ENCODE measurements at places on chromosomes 7 and 10. TPM values are rescaled to one million over a fixed set of nuclear protein-coding genes. Genes with fewer than 3 reads are reported as not detected.

GRCh38 chr7:115654384-115655214 lies 376.0 kb downstream of the TFEC start:
- no peak overlapping the region for H3K27ac ChIP-seq
- DNase-seq, result no peak
- no peaks in the 10 kb centered on the region for H3K36me3 ChIP-seq
- no peaks in the 10 kb centered on the region for H3K4me1 ChIP-seq

HOXA6 gene
- 7.9 TPM for total RNA-seq

- peaks cover 15% of the 10 kb centered on the region for H3K4me1 ChIP-seq
- no peak overlapping the region for H3K4me3 ChIP-seq
- no peaks in the 10 kb centered on the region for H3K36me3 ChIP-seq
- DNase-seq, result no peak
- H3K27ac ChIP-seq, result no peak overlapping the region
- no peaks in the 10 kb centered on the region for H3K27me3 ChIP-seq
These were observed 4.7 kb downstream of the BAZ1B start for GRCh38 chr7:73517241-73517995.

DNA sequence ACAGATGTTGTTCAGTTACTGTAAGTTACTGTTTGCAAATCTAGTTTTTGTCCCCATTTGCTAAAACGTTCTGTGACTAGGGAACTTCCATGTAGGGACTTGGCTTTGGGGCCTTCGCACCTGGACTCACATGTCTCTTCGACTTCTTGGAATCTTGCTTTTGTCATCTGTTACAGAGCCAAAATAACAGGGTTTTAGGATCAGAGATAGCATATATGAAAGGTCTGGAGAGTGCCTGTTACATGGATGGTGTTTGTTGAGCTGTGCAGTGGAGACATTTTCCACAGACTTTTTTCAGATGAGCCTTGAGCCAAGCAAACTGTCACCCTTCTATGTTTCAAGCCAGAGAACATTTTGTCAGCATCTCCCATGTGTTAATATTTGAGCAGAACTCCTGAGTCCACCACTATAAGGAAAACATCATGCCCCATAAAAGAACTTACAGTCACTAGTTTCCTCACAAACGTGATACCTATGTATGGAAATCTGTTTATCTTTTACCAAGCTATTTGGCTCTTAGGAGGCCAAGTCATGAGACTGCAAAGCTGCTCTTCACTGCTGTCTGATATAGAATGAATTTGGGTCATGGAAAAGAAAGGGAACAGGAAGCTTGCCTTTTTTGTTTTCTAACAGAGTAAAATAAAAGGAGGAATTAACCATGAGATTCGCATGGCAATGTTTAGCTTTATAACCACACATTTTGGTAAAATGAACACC lies 818.6 kb upstream of the IGFBP3 start:
- H3K27ac ChIP-seq, result no peak overlapping the region
- H3K4me3 ChIP-seq, result no peak overlapping the region
- no peaks in the 10 kb centered on the region for H3K4me1 ChIP-seq
- H3K36me3 ChIP-seq, result no peaks in the 10 kb centered on the region

- H3K4me1 ChIP-seq, result no peaks in the 10 kb centered on the region
- no peak overlapping the region for H3K27ac ChIP-seq
- H3K36me3 ChIP-seq, result no peaks in the 10 kb centered on the region
- no peaks in the 10 kb centered on the region for H3K27me3 ChIP-seq
- DNase-seq, result no peak
These were observed 33.1 kb downstream of the PRR15 start for GRCh38 chr7:29596593-29597178.

DNA sequence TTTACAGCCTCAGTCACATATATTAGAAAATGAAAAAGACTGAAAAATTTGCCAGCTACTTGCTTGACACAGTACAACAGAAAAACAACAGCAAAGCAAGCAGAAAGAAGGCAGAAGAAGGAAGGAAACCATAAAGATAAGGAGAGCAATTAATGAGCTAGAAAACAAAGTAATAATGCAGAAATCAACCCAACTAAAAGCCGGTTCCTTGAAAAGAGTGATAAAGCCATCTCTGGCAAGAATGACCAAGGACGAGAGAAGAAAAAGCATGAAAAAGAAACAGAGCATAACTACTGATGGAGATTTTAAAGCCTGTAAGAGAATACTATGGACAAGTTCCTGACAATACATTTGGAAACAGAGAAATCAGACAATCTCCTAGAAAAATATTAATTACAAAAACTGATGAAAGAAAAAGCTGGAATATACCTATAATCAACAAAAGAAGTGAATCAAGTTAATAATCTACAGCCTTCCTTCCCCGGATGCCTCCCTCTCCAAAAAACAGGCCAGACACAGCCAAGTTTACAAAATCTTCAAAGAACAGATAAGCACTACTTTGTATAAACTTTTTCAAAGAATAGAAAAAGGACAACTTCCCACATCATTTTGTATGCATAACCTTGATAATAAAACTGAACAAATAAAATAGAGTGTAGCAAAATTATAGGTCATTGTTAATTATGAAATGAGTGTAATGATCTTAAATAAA lies 204.0 kb downstream of the BAMBI start:
- H3K36me3 ChIP-seq, result no peaks in the 10 kb centered on the region
- H3K27ac ChIP-seq, result no peak overlapping the region
- no peaks in the 10 kb centered on the region for H3K4me1 ChIP-seq
- no peak for DNase-seq

MRC1 gene
- 29.3 TPM for total RNA-seq

GRCh38 chr10:25498645-25499044 lies 323.8 kb downstream of the GPR158 start:
- no peaks in the 10 kb centered on the region for H3K4me1 ChIP-seq
- H3K36me3 ChIP-seq, result no peaks in the 10 kb centered on the region
- no peak for DNase-seq
- no peak overlapping the region for H3K4me3 ChIP-seq
- no peaks in the 10 kb centered on the region for H3K27me3 ChIP-seq
- H3K27ac ChIP-seq, result no peak overlapping the region

DNA sequence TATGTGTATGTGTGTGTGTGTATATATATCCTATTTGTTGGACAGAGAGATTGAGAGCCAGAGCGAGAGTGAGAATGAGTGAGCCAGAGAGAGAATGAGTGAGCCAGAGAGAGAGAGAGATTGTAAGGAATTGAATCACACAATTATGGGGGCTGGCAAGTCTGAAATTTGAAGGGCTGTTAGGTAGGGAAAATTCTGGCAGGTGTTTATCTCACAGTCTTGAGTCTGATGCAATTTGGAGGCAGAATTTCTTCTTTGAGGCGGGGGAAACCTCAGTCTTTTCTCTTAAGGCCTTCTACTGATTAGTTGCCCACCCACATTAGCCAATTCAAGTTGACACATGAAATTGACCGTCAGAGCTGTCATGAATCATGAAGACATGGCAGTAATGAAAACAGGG lies 41.0 kb upstream of the WASL start:
- no peak overlapping the region for H3K27ac ChIP-seq
- H3K36me3 ChIP-seq, result no peaks in the 10 kb centered on the region
- DNase-seq, result no peak

HNRNPH3 gene
- total RNA-seq, result 65.9 TPM
